ENCODE measurements at places on chromosomes 12 and 14.

DNA sequence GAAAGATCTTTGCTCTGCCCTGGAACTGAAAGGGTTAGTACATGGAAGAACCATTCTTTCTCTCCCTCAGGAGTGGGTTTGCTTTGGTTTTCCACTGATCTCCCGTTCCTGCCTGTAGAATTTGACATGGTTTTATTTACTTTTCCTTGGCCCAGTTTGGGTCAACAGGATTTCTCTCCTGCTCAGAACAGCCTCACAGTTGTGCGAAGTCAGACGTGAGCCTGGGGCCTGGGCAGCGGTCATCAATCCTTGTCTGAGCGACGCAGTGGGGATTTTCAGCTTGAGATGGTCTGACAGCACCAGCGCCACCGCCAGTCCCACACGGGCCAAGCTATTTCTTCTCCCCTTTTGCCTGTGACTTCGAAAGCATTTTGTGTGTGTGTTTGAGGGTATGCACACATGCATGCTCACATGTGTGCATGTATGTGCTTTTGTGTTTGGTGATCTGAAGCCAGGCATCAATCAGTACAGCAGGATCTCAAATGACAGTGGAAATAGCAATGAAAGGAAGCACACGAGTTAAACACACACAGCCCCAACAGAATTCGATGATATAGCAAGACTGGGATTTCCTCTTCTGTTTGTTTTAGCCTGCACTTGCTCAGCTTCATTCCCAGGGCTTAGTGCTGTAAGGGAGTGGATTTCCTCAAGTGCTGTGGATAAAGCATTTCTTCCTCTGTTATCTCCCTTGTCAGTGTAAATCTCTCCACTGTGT lies 58.3 kb downstream of the SMOC1 start:
- no peak for DNase-seq

DNA sequence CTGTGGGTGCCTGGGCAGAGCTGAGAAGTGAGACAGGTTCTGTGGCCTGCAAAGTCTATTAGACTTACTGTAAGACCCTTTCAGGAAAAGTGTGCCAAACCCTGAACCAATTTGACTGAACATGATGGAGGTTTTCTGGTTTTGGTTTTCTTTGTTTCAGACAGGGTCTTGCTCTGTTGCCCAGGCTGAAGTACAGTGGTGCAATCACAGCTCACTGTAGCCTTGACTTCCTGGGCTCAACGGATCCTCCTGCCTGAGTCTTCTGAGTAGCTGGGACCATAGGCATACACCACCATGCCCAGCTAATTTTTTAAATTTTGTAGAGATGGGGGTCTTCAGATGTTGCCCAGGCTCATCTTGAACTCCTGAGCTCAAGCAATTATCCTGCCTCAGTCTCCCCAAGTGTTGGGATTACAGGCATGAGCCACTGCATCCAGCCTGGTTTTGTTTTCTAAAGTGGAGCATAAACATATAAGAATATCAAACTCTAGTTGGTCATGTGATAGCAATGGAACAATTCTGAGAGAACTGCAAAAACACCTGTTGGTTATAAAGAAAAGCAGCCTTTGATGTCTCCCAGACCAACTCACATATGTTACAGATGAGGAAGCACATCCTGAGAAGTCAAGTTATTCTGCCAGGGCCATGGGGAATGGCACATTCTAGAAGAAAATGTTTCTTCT lies 166.9 kb downstream of the FOXN3 start:
- no peak for DNase-seq

DNA sequence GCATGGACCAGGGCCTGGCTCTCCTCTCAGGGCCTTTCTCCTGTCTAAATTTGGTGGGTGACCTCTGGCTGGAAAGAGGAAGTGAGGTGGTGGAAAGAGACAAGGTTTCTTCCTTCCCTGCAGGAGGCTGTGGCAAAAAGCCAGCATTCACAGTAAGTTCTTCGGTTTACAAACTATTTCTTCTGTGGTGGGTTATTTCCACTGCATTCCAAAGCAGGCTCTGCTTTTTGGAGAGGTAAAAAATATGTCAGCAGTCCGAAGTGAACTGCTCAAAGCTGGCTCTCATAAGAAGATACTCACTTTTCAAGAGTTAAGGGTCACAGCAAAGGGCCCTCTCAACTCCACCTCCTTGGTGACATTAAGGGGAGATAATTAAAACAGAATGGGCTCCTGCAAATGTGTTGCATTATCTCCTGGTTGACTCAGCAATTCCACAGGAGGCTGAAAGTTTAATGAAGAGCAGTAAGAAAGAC lies 48.9 kb upstream of the POC1B start:
- no peak for DNase-seq

- no peak for DNase-seq
Observed at GRCh38 chr12:47079981-47080724, 394 bp upstream of the AMIGO2 start.

DNA sequence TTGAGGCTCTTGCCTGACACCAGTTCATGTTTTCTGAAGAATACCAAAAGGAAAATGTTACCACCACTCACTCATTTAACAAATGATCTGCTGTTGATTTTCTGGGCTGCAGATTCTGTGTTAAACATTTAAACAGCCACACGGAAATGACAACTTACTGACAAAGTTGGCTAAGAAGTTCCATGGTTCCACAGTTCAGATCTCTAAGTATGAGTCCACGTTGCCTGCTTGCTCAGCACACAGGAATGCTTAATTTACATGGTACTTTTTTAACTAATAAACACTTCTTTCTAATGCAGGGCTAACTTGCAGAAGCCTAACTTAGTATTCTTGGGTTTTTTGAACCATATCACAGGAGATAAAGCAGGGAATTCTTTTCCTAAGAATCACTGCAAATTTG lies 34.7 kb downstream of the PTGER2 start:
- no peak for DNase-seq

GRCh38 chr14:28057359-28058296 lies 709.0 kb upstream of the FOXG1 start:
- DNase-seq: no peak

DNA sequence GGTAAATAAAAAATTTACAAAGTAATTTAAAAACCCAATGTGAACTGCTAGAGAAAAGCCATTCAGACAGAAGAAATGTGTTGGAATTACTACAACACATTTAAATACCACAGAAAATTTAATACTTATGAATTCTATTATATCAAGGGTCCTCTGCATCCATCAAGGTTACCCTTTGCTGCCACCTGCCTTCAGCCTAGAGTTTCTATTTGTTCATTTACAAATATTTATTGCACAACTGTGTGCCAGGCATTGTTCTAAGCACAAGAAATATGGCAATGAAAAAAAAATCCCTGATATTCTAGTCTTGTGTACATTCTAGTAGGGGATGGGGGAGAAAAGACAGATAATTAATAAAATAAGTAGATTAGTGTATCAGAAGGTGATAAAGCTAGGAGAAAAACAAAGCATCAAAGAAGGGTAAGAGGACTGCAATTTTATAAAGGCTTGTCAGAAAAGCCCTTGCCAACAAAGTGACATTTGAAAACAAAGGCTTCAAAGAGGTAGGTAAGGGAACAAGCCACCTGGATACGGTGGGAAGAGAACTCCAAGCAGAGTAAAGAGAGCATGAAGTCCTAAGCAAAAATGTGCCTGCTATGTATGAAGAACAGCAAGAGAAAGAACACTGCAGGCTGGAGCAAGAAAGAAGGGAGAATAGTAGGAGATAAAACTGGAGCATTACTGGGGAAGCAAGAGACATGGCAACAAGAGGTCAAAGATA lies 59.1 kb upstream of the SLC6A13 start:
- no peak for DNase-seq

GRCh38 chr14:85087201-85087600 lies 442.7 kb upstream of the FLRT2 start:
- DNase-seq: no peak

- no peak for DNase-seq
Observed at GRCh38 chr12:117343849-117344248, 17.6 kb downstream of the NOS1 start.

DNA sequence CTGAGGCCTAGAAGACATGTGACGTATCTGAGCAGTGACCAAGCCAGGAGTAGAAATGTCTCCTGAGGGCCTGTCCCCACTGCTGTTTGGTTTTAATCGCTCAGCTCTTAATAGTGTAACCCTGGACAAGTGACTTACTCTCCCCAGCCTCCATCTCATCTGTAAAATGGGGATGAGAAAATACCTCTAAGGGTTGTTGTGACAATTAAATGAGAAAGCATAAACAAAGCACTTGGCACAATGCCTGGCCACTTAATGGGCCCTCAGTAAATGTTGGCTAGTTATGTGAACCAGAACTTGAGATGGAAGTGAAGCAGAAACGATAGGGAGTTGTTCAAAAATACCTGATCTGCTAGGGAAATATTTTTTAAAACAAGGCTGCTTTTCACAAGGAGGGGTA lies 58.2 kb downstream of the HMGA2 start:
- DNase-seq: no peak

DNA sequence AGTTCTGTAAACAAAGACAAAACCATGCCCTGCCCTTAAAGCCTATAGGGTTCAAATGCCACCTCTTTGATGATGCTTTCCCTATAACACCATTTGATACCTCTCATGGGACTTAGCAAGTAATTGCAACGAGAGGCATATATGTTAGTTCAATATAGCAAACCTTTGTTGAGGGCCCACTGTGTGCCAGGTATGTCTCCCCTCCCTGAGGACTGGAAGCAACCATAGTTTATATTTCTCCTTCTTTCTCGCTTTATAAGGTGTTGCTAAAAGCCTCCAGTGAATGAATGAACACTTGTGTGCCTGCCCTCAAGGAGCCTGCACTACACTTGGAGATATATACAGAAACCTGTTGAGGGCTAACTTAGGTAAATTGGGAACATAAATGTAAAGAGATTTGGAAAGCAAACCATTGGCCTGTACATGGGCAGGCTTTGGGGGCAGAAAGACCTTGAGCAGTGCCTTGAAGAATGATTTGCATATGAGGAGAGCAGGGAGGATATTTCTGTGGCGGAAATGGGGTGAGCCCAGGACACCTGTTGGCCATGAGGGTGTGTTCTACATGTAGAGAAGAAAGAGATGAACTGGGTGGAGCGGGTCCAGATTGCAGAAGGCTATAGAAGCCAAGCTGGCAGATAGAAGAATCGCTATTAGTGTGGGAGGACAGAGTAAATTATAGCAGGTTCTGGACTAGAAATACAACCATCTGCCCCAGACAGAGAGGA lies 1.8 kb upstream of the CKAP4 start:
- DNase-seq: no peak

DNA sequence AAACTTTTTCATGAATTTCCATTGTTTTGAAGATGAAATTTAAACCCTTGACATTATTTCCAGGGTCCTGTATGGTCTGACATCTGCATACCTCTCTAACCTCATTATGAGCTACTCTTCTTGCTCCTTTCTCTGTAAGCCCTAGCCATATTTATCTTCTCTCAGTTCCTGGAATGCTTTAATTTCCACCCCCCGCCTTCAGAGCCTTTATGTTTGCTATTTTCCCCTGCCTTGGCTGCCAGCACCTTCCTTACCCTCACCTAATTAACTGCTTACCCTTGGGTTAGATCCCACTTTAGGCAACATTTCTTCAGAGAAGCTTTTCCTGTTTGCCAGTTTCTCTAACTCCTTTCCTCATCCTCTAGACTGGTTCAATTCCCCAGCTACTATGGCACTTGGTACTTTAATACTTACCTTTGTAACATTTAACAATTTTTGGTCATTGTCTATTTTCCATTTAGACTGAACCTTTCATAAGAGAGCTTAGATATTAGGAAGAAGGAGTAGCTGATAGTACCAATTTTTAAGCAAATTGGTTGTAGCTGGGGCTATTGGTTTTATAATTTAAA lies 6.0 kb downstream of the STYX start:
- DNase-seq: no peak

DNA sequence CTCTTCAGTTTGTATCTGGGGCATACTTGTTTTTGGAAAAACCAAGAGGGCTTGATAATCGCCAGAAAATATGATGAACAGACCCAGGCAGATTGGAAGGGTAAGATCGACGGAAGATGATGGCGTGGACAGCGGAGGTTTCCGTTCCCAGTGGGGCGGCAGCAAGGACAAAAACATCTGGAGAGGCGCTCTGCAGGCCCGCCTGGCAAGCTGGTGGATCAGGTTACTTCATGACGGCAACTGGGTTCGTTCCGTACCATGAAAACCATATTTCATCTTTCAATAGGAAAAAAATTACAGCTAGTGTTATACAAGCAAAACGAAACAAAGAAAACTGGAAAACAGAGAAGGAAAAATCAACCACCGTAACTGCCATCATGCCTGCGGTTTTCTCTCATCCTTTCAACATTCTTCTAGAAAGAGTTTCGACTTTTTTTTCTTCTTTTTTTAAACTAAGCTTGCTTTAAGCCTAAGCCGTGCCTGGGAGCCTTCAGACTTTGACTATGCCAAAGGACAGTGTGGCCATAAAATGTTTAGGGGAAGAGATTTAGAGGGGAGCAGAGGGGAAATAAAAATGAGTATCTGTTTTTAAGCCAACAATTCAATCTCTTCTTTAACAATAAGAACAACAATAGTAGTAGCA lies 210.5 kb downstream of the FOXN3 start:
- DNase-seq: no peak

DNA sequence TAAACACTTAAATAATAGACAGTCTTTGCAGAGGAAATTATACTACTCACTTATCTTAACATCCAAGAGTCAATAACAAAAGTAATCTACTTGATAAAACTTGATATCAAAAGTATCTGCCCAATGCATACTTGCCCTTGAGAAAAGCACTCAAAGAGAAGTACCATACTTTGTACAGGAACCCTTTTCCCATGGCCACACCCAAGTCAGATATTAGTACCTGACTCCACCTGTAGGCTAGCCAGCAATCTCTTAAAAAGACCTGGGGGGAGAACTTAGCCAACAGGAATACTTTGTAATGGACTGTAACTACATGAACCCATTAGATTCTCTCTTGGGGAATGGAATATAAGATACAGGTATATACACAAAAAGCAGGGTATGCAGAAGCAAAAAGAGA lies 99.6 kb upstream of the HECTD1 start:
- no peak for DNase-seq

DNA sequence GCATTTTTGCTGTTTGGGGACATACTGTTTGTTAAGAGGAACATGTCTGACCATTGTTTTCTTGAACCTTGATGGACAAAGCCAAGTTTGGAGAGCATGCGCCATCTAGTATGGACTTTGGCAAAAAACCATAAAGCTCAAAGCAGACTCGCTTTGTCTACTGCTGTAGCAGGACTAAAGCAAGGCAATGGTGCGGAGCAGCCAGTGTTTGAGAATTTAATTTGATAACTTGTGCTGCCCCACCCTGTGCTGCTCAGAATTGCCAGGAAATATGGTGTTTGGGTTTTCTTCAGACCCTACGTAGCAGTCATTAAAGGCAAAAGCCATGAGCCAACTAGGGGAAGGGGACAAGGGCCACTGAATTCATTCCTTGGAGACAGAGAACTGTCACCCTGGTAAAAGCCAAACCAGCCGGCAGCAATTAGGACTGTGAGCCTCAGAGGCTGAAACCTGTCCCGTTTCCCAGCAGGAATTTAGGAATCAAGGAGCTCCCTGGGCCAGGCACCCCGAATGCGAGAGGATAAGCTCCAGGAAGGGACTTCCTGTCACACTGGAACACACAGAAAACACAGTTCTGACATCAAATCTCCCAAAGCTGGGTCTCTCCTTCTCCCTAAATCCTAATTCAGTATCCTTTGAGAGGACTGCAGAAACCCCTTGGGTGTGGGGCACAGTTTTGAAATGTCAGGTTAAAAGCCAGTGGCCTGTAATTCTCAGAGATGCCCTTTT lies 1.1 kb downstream of the AVIL start:
- DNase-seq: no peak
